Epithelial cell of prostate (primary cell): ENCODE measurements at places on chromosomes 7 and 10.
A peak's percentile ranks its signal among the peaks of the same experiment; 100 is the strongest.

GRCh38 chr10:132319853-132320653 is 11.9 kb upstream of the LRRC27 start:
- DNase-seq: peak; percentile 41

GRCh38 chr10:28763471-28764170 is 86.3 kb downstream of the BAMBI start:
- no peak for DNase-seq

DNA sequence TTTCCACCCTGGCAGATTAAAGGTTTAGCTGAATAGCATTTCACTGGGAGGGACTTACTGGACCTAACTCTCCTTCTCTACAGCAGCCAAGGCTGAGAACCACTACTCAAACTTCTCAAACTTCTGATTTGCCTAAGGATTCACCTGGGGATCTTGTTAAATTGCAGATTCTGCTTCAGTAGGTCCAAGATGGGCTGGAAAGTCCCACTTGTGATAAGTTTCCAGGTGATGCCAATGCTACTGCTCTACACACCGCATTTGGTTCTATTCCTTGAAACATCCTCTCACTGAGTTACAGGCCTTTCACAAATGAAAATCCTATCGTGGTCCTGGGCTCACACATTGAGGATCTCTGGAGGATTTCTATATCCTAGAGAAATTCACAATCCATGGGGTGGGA is 147.9 kb downstream of the CHCHD3 start:
- DNase-seq: no peak

DNA sequence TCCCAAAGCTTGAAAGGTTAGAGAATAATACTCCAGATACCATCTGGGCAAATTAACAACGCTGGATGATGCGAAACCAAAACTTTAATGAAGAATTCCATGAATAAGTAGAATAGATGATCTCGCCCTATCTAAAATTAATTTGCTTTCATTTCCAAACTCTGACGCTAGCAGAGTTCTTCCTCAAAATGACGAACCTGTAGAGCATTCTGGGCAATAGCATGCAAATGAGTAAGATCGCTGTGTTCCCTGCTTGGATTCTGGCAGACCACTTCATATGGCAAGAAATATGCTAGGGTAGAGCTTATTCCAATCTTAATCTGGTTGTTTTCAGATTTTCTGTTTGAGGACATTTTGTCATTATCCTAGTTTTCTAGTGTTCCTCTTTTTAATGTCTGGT is 36.1 kb upstream of the SMNDC1 start:
- DNase-seq: no peak

- no peak for DNase-seq
These were observed 102.7 kb downstream of the CSTF2T start for GRCh38 chr10:51596695-51597094.

DNA sequence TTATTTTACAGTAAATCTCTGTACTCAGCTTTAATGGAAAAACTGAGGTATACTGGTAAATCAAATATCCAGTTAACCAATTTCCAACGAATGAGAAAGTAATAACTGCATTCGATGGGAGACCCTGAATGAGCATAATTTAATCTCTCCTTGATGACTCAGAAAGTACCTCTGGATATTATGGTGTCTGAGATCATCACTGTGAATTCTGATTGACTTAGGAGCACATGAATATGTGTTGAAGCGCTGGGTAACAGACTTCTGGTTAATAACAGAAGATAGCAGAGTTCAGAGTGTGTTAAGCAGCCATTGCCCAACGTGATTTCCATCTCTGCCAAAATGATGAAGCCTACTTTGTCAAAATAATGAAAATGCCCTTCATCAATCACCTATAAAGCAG is 116.6 kb downstream of the NRP1 start:
- no peak for DNase-seq

GRCh38 chr7:39951226-39952194 is 1.5 kb downstream of the CDK13 start:
- no peak for DNase-seq
